Fibroblast of skin of back (primary cell): ENCODE measurements at places on chromosomes 2 and 18.

DNA sequence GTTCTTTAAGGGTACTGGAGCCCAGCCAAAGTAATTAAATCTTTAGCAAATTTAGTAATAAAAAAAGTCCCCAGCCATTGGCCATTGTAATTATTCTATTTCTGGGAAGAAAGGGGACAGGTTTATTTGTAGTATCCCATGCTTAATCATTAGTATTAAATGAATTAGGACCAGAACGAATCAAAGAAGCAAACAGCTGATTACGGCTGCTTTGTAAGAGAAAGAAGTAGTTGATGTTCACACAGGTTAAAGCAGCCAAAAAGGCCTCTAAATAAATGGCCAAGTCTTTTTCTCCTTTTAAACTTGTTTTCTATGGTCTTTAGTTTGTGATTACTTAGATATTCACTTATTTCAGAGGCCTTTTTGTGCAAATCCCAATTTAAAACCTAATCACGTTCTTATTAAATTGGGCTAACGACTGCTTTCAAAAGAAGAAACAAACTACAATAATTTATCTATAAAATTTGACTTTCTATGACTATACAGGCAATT, 48.6 kb upstream of the DNAH7 start:
- no peak for DNase-seq

DNA sequence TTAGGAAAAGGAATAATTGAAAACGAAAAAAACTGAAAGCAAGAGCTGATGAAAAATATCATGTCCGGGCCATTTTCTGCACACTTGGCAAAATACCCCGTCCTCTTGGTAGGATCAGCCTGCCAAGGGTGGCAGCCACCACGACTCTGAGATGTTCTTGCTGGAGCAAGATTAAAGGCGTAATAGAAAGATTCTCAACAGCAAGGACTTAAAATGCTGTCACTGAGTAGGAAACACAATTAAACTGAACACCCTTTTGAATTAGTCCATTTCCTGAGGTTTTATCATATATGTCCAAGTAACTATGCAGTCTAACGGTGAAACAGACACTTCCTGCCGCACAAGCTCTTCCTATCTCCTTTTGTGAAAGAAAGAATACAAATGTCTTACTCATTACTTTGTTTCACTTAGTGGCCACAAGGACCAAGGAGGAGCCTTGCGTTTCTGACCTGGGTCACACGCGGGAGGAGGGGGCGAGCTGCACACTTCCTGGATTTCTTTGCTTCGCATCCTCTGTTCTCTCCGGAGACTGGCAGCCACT, 222.7 kb downstream of the PIEZO2 start:
- DNase-seq = peak; percentile 65

DNA sequence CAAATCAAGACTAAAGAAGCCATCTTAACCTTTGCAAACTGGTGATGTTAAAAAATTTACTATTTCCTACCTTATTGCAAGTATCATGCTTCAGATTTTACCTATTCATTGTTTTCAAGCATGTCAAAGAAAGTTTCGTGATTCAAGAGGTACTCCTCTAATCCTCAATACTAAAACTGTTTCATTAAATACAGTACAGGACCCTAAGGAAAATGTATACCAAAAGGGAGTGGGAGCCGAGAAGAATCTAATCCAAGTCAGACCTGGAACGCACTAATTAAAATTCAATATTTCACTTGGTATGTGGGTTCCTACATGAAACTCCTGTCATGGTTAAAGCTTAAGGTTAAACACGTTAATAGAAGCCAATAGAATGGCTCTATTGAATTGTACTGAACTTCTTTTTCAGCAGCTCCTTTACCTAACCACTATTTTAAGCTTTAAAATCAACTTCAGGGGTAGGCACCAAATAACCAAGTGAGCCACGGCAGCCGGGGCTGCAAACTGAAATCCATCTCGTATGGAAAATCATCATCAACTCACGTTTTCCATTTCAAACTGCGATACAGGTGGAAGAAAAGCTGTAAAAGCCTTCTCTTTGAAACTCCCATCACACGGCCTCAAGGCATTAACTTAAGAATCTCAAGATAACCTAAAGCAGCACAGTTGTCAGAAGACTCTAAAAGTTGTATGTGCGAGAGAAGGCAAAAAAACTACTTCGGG, 188.8 kb downstream of the ZEB2 start:
- DNase-seq = no peak

- DNase-seq = peak; percentile 96
Observed at GRCh38 chr2:73071360-73072128, at the start of gene SFXN5. TSS of gene SFXN5 (minus strand) at chr2:73071712. CDS start at chr2:73071705, 7 bp downstream.

DNA sequence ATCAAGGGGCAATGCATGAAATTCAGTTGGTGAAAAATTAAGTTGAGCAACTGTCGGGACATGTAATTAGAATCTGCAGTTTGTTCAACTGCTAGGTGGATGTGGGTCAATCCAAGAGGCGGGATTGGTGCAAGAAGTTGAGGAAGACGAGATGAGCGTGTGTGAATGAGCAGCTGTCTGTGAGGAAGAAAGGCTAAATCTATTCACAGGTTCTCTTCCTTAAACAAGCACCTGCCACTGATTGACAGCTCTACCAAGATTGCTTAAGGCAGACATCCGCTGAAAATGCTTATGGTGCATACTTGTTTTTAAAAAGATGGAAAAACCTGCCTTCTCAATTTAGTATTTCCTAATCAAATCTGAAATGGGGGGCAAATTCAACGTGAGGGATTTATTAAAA, 323.4 kb upstream of the THUMPD2 start:
- DNase-seq = no peak

GRCh38 chr2:42851186-42851585, 58.8 kb upstream of the HAAO start:
- DNase-seq = no peak

- DNase-seq = no peak
Observed at GRCh38 chr2:158501301-158501700, 44.5 kb downstream of the PKP4 start.

DNA sequence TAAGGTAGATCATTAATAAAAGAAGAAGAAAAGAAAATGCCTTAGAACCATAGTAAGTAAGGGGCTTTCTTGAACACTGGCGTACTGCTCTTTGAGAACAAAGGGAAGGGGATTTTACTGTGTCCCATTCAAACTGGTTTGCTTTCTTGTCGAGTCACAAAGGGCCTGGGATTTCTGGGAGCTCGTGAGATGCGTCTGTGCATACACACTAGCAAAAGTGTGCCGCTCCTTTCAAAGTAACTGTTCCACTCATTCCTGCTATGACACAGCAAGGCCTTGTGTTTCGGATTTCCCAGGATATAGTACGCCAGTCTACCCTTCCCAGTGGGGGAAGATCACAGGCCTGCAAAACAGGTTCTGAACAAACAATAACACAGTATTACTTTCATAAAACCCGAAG, 93.0 kb downstream of the KCTD18 start:
- no peak for DNase-seq

GRCh38 chr18:51169731-51170130, 27.8 kb downstream of the MEX3C start:
- DNase-seq = no peak

- no peak for DNase-seq
Observed at GRCh38 chr2:210862283-210863065, 306.1 kb downstream of the CPS1 start.

GRCh38 chr2:230778350-230779063, 65.9 kb downstream of the CAB39 start:
- no peak for DNase-seq

- no peak for DNase-seq
Observed at GRCh38 chr2:235439959-235440662, 53.7 kb upstream of the AGAP1 start.

DNA sequence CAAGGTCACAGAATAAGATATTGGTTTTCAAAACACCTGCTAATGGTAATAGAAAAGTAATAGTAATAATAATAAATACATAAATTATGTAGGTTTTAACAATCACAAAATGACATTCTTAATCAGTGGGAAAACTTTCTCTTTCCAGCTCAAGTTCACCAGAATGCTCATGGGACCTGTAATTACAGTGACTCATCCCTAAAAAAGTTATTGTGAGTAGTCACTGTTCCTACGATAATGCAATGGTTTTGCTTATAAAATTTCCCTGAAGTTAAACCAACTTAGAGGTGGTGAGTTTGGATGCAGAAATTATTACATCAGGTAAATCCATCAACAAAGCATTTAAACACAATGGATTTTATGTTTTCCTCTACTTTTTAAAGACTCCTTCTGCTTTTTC, 502.3 kb downstream of the PID1 start:
- peak; percentile 82 for DNase-seq

- DNase-seq = peak; percentile 74
Observed at GRCh38 chr2:223884399-223884798, 47.0 kb upstream of the AP1S3 start.

DNA sequence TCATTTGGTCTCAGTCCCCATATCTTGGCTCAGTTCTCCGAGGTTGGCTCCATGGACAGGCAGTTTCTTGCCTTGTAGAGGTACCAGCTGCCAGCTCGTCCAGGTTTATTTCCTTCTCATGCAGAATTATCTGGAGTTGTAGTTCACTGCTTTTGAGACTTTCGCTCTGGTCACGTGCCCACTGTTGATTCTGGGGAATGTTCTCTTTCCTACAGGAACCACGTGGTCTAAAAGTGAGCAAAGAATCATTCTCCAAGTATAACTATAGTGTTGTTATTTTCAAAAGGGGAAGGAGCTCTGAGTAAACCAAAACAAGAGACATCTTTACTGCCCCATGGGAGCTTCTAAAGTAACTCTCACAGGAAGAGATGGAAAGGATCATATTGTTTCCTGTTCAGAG, 41.2 kb upstream of the RAB27B start:
- no peak for DNase-seq

GRCh38 chr18:189254-189653, 30.9 kb downstream of the USP14 start:
- DNase-seq = no peak

GRCh38 chr18:35355140-35355618, 11.0 kb upstream of the ZNF24 start:
- peak; percentile 83 for DNase-seq

GRCh38 chr2:241507430-241508239, 749 bp downstream of the STK25 start:
- peak; percentile 64 for DNase-seq

- peak; percentile 85 for DNase-seq
Observed at GRCh38 chr18:59516356-59517155, 157.5 kb upstream of the LMAN1 start.

DNA sequence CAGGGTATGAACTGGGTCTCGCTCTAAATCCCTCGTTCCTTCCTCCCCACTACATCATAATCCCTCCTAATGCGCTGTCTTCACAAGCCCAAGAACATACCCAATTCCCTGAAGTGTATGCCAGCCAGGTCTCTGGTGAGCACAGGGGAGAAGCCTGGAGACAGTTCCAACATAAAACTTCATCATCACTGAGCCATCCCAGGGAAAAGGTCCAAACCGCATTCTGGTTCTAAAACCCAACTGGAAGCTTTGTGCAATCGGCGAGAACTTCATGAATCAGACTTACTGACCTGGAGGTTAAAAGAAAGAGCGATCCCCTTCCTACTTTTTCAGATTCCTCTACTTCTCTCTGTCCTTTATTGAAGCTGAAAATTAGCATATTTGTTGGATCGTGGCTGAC, 132.7 kb downstream of the ALPK2 start:
- DNase-seq = no peak

DNA sequence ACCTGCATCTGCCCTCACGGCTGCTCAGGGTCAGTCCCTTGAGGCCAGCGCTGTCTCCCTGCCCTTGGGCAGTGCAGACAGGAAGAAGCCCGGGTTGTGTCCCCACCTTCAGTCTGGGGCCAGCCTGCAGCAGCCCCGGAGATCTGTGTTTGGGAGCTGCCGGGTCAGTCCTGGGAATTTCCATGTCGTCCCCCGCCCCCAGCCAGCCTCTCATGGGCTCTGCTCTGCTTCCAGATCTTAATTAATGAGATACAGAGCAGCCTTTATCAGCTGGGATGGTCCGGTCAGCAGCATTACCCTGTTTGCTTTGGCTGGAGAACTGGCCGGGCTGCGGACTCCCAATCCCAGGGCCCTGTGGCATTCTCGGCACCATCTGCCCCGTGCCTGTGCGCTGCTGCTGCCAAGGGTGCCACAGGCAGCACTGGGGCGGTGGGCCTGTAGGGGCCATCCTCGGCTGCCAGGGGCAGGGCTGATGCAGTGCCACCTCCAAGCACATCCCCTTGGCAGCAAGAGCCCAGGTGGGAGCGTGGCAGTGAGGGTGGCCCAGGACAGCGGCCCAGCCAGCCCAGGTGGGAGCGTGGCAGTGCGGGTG, 2.4 kb downstream of the BOK start:
- no peak for DNase-seq

DNA sequence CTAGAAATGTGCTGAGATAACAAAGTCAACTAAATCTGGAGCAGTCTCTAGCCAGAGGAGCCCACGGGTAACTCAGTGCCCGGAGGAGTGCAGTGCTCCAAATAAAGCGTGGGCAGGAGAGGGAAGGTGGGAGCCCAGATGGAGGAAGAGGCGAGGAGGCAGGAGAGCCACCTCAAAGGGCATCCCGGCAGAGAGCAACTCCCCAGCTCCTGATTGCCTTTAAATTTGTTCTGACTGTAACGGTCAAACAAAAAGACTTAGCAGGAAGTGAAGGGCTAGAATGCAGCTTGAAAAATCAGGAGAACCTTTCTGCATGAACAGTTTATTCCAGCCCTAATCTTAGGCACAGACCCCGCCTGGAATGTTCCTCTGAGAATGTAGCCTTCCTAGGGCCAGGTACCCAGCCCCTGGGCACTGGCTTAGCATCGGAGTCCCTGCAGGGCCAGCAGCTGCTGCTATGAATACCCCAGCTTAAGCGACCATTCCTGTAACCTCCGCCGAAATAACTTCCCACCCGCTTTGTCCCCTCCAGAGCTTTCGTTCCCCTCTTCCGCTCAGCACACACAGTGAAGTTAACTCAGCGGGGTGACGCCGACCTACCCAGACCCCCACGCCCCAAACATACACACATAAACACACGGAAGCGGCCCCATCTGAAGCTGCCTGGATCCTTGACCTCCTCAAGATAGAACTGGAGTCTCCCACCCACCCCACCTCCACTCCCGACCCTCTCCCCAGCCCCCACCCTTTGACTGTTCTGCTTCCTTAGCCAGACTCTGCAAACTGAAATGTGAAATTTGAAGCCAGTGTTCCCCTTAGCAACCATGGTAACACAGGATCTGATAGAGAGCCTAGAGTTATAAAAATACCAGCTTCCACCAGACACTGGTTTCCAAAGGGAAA, 123.2 kb downstream of the SMAD7 start:
- peak; percentile 72 for DNase-seq

DNA sequence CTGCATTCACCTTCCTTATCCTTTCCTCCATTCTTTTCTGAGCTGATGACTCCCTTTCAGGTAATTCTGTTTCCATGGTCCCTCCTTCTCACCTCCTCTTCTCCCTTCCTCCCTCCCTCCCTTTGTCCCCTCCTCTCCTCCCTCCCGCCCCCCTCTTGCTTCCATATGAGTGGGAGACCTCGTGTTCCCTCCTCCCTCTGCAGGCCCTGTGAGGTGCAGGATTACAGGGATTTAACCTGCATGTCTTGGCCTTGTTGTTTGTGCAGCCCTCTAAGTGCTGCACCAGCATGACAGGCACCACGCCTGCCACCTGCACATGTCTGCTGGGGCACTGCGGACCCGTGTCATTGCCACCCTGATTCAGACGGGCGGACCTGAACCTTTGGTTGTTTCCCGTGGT, 103.1 kb downstream of the SNTG2 start:
- no peak for DNase-seq
